ENCODE measurements at places on chromosomes 7 and 10.
A peak's percentile ranks its signal among the peaks of the same experiment; 100 is the strongest.

GRCh38 chr10:82535457-82535856 lies 660.5 kb downstream of the NRG3 start:
- DNase-seq = no peak

GRCh38 chr7:2499719-2500430 lies 19.7 kb upstream of the LFNG start:
- DNase-seq = no peak

DNA sequence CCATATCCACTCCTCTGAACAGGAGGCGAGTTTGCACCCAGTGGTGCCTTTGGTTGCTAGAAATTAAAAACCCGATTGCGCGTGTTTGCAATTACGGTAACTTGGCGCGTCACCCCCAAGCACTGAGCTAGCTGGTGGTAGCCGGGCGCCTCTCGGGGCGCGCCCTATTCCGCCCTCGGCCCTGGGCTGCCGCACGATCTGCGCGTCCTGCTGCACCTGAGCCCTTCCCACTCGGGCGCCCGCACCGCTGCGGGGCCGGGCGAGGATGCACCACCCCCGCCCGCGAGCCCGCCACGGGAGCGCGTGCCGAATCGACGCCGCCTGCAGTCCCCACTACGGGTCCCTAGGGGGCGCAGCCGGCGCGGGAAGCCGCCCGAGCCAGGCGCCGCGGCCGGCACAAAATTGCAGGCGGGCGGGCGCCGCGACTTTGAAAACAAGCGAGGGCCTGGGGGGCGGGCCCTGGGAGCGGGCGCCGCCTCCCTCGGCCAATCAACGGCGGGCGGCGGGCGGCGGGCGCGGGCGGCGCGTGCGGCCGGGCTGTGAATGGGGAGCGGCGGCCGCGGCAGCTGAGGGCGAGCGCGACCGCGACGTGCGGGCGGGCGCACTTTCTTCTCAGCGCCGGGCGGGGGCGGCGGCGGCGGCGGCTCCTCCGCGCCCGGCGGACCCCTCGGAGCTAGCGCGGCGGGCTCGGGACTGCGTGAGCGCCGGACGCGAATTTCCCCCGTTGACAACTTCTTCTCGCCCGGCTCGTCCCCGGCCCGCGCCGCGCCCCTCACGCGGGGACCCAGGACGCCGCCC lies at the start of gene SDK1:
Gene SDK1 (plus strand): TSS at position 602 of the 798 bp plus-strand sequence. CDS start 335 bp downstream, outside the sequence.
- peak; percentile 98 for DNase-seq

- no peak for DNase-seq
Measured at GRCh38 chr7:106127984-106128780, 16.1 kb upstream of the SYPL1 start.

GRCh38 chr10:76769161-76769560 lies 868.4 kb downstream of the KCNMA1 start:
- no peak for DNase-seq

GRCh38 chr7:29598613-29599012 lies 35.0 kb downstream of the PRR15 start:
- no peak for DNase-seq

DNA sequence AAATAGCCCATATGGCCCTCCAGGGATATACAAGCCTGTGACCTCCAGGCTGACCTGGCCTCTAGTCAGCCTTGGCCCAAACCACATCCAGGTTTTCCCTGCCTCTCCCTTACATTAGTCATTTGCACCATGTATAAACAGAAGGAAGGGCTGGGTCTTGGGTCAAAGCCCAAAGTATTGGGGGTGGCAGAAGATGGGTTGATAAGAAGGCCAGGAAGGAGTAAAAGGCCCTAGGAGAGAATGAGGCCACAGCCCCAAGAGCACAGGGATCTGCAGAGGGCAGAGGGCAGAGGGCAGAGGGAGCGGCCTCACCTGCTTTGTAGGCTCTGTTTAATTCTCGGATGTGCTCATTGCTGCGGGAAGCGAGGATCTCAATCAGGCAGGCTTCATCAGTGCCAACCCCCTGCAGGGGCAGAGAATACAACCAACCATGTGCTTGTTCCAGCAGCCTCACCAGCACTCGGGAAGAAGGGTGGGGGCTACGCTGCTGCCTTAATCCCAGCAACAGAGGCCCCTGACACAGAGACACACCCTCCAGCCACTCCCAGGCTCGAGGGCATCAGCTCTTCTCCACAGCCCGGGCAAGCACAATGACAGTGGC lies 31.3 kb downstream of the PLAC9 start:
- DNase-seq = peak; percentile 13

GRCh38 chr7:152328234-152328633 lies 107.6 kb downstream of the KMT2C start:
- no peak for DNase-seq

DNA sequence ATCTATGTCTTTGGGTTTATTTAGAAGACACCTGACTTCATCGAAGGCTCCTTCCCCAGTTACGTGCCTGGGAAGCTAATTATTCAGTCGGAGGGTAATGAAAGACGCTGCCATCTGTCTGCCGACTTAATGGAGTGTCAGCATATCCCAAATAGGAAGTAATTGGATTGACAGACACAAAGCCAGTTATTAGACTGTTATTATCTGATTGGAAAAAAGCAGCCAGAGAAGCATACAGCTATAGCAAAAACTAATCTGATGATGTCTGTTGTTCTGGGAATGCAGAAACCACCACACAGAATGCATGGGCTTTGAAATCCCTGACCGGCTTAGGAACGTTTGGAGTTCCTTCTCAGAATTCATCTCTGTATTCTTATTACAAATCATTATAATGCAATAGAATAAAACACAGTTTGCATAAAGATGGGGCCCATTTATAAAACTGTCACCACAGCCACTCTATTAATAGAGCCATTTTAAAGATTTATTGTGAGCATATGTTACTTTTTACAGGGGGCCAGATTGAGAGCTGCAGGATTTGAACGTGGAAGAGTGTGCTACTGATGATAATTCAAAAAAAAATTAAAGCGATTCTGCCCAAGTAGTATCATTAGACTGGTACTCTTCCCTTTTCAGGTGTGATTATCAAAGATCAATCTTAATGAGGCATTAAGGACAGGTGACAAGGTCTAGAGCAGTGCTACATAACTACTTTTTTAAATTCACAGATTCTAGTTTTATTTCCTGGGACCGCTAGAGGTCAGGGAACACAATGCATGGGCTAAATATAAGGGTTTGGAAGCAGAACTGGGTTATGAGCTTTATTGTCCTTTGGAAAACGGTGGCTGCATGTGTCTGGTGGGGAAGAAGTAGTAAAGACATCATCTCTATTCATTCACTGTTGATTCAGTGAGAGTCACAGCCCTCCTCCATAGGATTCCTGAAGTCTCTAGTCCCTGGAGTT lies 330.1 kb upstream of the LRGUK start:
- no peak for DNase-seq

- no peak for DNase-seq
Measured at GRCh38 chr7:131234719-131235488, 92.8 kb upstream of the MKLN1 start.

- no peak for DNase-seq
Measured at GRCh38 chr7:137399827-137400823, 56.6 kb upstream of the PTN start.

GRCh38 chr7:73822319-73823173 lies 8.2 kb upstream of the CLDN4 start:
- no peak for DNase-seq

GRCh38 chr7:1200045-1200444 lies 32.6 kb upstream of the UNCX start:
- DNase-seq = no peak

DNA sequence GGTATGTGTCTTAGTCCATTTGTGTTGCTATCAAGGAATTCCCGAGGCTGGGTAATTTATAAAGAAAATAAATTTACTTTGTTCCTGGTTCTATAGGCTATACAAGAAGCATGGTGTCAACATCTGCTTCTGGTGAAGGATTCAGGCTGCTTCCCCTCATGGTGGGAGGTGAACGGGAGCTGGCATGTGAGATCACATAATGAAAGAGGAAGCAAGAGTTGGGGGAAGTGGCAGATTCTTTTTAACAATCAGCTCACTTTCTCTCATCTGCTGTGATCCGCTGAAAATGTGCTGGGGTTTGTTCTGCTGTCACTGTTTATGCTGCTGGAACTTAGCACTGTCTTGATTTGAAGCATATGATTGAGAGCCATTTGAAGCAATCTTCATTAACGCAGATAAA lies 730.0 kb upstream of the SORCS1 start:
- DNase-seq = no peak

- no peak for DNase-seq
Measured at GRCh38 chr10:1540144-1540543, 197.2 kb downstream of the ADARB2 start.

GRCh38 chr7:146656988-146657387 lies 540.4 kb downstream of the CNTNAP2 start:
- no peak for DNase-seq

DNA sequence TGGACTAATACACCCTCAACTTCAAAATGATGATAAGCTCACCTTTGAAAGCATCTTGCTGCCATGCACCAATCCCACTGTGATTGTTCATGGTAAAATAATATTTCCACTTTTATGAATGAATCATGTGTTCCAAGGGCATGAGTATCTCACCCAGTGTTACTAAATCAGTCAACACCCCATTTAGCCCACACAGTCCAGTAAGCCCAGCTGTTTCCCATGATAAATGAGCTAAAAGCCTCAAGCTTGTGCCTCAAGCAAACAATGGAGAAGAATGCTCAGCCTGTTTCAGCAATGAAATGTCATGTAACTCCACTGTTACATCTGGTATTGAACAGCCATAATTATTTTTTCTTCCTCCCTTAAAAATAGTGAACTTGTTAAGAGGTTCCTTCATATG lies 442.5 kb downstream of the XPNPEP1 start:
- DNase-seq = no peak

- no peak for DNase-seq
Measured at GRCh38 chr7:91660734-91661356, 219.7 kb downstream of the MTERF1 start.

DNA sequence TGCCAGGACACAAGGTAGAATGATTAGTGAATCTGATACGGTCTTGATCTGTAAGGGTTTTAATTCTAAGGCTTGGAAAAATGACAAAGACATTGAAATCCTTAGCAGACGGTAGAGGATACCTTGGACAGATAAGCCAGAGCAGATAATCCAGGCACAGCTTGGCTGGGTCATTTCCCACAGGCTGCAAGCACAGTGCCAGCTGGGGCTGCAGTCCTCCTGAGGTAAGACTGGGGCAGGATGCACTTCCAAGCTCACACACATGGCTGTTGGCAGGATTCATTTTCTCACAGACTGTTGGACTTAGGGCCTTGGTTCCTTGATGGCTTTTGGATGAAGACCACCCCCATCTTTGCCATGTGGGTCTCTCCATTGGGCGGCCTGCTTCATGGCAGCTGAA lies 63.2 kb upstream of the BMPER start:
- no peak for DNase-seq

DNA sequence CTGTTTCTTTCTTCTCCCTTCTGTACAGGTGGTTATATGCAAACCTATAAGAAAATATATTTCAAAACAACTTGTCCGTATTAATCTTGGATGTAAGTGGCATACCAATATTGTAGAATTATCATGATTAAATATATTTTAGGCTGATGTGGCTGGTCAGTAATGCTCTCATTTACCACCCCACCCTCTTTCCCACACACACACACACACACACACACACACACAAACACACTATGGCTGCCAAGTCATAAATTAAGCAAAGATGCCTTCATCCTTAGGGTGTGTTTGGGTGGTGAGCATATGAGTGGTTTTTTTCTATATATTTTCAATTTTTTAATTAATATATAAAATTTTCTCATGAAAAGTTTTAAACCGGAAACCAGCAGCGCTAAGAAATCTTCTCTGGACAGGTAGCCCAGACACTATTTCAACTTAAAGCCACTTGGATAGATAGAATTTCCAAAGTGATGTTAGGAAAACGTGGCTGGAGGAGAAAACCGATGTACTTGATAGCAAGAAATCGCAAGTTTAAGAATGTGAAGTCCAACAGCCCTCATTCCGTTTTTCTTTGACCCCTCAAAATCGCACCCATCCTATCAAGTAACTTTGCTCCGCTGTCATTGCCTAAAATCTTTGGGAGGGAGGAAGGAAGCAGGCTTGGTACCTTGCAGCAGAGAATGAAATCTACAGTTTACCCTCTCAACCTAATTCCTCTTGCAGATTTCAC lies 171.7 kb downstream of the FAM107B start:
- no peak for DNase-seq

DNA sequence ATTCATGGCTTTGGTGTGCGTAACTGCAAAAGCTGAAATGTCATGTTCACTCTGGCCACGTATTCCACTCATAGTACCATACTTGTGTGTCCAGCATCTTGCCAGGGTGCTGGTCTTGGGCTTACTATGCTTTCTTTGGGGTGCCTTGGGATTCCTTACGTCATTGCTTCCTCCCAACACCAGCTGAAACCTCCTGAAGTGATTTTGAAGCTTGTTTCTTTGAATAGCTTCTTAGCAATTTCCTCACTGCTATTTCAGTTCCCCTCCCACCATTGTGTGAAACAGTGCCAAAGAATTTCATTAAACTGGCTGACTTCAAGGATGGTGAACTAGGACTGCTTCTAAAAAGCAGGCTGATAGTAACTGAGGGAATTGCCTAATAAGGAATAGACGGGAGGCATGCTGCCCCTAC lies 36.9 kb downstream of the ENTPD1 start:
- no peak for DNase-seq

DNA sequence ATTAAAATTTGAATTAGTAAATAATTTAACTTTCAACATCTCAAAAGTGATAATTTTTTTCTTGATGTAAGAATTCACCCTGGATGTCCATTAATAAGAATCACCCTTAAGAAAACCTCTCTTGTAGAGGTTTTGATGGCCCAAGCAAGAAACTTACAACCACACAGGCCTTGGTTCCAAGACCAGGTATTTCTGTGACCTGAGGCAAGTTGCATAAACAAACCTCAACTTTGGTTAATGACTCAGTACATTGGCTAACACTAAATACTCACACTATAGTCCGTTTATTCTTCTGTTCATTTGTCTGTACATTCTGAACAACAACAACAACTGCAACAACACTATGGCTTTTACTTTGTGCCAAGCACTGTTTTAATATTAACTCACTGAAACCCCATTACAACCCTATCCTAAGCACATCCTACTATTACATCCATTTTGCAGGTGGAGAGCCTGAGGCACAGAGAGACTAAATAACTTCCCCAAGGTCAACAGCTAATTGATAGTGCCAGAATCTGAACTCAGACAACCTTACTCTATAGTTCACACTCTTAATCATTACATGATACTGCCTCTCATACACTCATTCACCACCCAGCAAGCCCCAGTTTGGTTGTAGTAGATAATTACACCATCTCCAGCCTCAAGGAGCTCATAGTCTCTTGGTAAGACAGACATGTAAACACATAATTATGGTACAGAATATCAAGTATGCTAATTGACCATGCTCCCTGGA lies 6.6 kb downstream of the ANK3 start:
- DNase-seq = no peak

- no peak for DNase-seq
Measured at GRCh38 chr7:47591655-47592572, 10.0 kb upstream of the TNS3 start.

GRCh38 chr10:3081383-3081981 lies 14.1 kb downstream of the PFKP start:
- no peak for DNase-seq

DNA sequence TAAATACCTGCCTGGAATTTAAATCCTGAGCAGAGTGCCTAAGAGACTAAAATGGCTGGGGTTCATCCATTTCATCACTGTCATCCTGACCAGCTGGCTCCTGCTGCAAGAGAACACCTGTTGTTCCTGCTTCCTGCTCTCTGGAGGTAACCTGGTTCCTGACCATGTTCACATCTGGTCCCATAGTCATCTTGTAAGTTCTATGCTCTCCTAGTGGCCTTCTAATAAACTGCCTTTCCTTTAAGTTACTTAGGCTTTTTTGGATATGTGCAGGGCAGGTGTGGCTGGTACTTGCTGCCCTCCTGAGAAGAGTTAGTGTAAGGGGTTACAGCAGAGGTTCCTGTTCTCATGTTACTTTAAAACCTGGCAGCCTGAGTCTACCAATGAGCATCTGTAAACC lies 80.0 kb downstream of the NRCAM start:
- peak; percentile 22 for DNase-seq

Measured in NCI-H1417 (cell line).